ENCODE measurements at places on chromosomes 1 and 21.

GRCh38 chr1:220430586-220430985, 97.3 kb upstream of the MARK1 start:
- no peak for DNase-seq

DNA sequence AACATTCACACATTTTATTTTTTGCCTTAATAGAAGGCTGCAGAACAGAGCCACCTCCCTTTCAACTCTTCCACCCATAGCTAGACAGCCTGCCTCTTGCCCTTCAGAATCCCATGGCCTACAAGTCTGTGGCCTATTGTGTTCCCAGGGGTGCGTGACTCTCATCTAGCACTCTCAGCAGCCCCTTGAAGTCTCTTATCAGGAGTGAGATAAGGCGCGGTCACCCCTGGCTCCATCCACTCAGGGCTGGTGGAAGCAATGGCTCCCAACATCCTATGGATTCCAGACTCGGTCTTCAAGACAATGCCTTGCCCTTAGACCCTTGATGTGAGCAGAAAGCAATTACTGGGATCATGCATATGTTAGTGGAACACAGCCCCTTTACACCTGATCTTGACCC, 264.1 kb upstream of the GREM2 start:
- no peak for DNase-seq

GRCh38 chr1:74388855-74389254, 123.6 kb downstream of the LRRC53 start:
- no peak for DNase-seq

GRCh38 chr1:194975913-194976312, 1632.3 kb downstream of the KCNT2 start:
- no peak for DNase-seq

GRCh38 chr1:235635938-235636662, 13.5 kb downstream of the GNG4 start:
- no peak for DNase-seq

DNA sequence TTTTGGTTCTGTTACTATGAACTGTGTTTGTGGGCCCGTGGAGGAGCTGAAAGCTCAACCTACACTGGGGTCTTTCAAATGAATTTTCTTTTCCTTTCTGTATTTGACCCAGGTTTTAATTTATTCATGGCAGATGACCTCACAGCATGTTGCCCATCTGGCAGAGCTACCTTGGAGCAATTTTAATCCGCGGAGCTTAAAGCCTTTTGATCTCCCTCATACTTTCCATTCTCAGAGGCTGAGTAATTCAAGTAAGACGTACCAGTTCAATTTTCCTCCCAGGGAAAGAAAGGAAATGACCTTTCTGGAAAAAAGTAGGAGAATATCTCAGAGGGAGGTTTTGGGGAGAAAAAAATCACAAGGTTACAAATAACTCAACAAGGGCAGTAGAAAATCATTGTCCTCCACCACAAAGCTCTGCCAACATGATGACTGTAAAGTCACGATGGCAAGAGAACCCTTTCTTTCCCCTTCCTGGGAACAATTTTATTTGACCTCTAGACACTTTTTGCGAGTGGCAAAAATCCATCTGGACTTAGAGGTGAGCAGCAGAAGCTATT, 21.6 kb upstream of the PCP4 start:
- DNase-seq: no peak

DNA sequence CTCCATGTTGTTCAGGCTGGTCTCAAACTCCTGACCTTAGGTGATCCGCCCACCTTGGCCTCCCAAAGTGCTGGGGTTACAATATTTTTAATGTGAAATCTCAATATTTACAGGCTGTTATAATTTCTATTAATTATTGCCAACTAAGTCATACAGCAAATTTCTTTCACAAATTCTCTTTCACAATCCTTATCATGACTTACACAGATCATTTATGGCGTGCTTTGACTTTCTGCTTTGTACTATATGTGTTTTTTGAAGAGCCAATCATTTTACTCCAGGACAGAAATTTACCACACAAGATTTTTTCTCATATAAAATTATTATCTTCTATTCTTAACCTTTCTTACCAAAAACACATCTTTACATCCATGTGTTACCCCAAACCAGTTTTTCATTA, 1729.9 kb downstream of the NCAM2 start:
- no peak for DNase-seq

DNA sequence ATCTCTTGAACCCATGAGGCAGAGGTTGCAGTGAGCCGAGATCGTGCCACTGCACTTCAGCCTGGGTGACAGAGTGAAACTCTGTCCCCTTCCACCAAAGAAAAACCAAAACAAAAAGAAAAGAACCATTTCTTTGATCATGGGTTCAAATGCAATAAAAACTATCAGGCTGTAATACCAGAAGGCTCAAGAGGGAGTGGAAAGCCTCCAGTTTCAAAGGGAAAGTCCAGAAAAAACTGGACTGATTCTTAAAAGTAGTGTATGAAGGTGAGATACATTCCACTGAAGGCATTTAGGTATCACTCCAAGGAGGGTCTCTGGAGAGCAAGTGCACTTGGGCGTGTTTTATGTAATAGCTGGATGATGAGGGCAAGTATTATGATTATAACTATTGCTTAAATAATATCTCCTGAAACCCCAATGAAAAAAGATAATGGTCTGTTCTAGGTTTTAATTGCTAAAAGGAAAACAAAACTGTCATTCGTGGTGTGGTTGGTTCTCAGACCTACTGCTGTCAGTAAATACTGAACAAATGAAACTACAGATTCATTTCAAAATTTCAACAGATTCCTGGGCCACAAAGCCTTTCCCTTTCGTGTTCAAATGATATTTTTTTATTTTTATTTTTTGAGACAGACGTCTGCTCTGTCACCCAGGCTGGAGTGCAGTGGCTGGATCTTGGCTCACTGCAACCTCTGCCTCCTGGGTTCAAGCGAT, 6.0 kb upstream of the CAMTA1 start:
- DNase-seq: no peak

- DNase-seq: no peak
These were observed 9.4 kb downstream of the IVL start for GRCh38 chr1:152917794-152918193.

DNA sequence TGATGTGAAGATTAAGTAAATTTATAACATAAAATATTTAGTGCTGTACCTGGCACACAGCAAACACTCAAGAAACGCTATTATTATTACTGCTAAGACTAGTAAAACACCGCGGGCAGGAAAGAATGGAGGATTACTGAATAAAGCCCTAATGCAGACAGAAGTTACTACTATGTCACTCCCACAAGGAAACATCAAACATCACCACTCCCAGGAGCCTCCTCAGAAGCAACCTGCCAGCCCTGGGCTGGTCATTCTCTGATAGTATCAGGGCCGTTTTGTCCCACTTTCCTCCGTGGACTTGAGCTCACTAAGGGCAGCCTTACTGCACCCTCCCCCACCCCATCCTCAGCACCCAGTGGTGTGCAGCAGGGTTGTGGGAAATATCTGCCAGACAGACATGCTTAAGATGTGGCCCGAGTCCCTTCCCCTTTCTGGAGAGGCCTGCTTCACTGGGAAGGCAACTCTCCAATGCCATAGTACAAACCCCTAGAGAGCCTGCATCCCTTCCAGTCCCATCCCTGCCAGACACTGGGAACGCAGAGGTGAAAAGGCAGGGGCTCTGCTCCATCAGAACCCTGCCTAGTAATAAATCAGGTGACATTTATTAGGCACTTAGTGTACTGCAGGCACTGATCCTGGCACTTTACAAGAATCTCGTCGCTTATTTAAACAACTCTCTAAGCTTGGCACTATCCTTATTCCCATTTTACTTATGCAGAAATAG, 41.7 kb upstream of the ECE1 start:
- no peak for DNase-seq

DNA sequence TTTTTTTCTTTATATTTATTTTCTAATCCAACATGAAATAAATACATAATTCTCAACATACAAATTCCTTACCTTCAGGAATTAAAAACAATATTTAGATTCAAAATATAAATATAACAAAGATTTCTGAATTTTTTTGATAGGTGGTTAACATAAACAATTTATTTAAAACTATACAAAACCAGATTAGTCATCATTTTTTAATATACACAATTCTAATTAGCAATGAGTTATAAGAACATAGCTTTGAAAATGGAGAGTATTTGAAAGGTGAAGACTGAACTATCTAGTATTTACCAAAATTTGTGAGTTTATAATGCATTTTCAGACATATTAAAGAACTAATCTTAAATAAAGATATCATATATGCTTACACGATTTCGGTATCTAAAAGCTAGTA, 37.5 kb downstream of the TPR start:
- no peak for DNase-seq

- no peak for DNase-seq
These were observed 73.3 kb upstream of the PDE4B start for GRCh38 chr1:65719391-65719790.

DNA sequence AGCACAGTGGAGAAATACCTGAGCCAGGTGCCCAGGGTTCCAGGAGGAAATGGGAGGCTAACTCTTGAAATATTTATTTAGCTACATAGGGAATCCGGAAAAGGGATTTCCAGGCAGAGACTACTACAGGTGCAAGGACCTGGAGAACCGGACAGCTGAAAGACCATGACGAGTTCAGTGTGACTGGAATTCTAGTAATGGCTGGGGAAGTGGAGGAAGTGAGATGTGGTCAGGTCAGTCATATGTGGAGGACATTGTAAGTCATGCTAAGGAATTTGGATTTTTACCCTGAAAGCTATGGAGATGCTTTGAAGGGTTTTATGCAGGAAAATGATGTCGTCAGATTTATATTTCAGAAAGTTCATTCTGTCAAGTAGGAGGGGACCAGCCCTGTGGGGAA, 1.8 kb downstream of the CAP1 start:
- no peak for DNase-seq
